Left lung (tissue), 14 donors: ENCODE measurements at places on chromosomes 5 and 9. TPM values are rescaled to one million over a fixed set of nuclear protein-coding genes. Genes with fewer than 3 reads are reported as not detected.
A peak's percentile ranks its signal among the peaks of the same experiment; 100 is the strongest.

DNA sequence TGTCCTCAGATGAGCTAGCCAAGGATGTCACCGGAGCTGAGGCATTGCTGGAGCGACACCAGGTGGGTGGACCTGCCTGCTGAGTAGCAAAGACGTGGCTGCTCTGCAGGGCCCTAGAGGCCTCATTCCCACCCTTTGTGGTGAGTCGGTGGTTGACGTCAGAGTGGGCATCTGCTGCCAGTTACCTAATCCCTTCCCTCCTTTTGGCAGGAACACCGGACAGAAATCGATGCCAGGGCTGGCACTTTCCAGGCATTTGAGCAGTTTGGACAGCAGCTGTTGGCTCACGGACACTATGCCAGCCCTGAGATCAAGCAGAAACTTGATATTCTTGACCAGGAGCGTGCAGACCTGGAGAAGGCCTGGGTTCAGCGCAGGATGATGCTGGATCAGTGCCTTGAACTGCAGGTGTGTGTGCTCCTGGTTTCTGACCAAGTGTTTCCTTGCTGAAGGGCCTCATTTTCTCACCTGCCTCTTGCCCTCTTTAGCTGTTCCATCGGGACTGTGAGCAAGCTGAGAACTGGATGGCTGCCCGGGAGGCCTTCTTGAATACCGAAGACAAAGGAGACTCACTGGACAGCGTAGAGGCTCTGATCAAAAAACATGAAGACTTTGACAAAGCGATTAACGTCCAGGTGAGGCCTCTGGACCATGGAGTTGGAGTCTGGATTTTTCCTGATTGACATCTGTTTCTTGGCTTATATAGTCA is 48.9 kb downstream of the DYNC2I2 start:
- no peak for DNase-seq
- H3K27ac ChIP-seq: no peak overlapping the region
- no peaks in the 10 kb centered on the region for H3K27me3 ChIP-seq
- no peak overlapping the region for H3K4me3 ChIP-seq

DNA sequence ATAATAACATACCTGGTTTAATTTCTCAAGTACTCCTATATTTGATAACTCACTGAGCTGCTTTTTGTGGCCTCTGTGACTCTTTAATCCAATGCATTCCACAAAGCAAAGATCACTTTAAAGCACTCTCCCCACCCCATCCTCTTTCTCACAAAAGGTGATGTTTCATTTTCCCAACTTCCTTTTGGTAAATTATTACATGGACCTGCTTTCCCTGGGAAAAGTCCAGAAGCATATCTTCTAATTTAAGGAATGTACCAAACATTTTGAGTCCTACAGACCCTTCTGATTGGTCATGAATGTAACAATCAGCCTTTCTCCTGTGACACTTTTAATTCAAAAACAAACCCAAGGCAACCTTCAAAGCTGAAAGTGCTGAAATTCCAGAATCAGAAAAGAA is 71.1 kb downstream of the MLLT3 start:
- H3K27ac ChIP-seq: peak overlapping the region; percentile 54
- no peaks in the 10 kb centered on the region for H3K27me3 ChIP-seq
- H3K36me3 ChIP-seq: no peaks in the 10 kb centered on the region

DNA sequence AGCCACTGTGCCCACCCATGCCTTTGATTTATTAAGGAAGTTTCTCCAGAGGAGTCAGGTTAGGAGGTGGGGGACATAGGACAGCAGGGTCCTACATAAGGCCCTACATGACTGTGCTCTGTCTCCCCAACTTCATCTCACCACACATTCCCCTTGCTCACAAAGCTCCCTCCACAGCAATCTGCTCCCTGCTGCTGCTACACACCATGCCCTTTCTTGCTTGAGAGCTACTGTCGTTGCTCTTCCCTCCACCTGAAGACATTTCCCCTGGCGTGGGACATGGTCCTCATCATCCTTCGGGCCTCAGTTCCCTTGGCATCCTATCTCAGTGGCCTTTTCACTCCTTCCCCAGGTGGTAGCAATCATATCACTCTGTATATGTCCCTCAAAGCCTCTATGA is 75.9 kb upstream of the DAPK1 start:
- no peak overlapping the region for H3K4me3 ChIP-seq
- no peak for DNase-seq
- H3K4me1 ChIP-seq: no peaks in the 10 kb centered on the region
- H3K27ac ChIP-seq: no peak overlapping the region
- H3K36me3 ChIP-seq: no peaks in the 10 kb centered on the region

GRCh38 chr5:14208071-14209021 is 65.2 kb downstream of the TRIO start:
- H3K27ac ChIP-seq: peak overlapping the region; percentile 19
- H3K36me3 ChIP-seq: no peaks in the 10 kb centered on the region
- no peak for DNase-seq
- no peak overlapping the region for H3K4me3 ChIP-seq
- H3K4me1 ChIP-seq: peaks cover 39% of the 10 kb centered on the region

GRCh38 chr5:163912046-163912445 is 406.6 kb downstream of the MAT2B start:
- no peak overlapping the region for H3K4me3 ChIP-seq
- H3K27ac ChIP-seq: no peak overlapping the region
- H3K27me3 ChIP-seq: no peaks in the 10 kb centered on the region
- no peaks in the 10 kb centered on the region for H3K36me3 ChIP-seq
- no peak for DNase-seq

The ADAMTSL2 gene
- 8.5 TPM for polyA plus RNA-seq

The HTR4 gene
- 0.45 TPM for polyA plus RNA-seq
